Activated T-cell treated with anti-CD3 and anti-CD28 coated beads for 4 hours (primary cell): ENCODE measurements at places on chromosomes 3 and 15.

DNA sequence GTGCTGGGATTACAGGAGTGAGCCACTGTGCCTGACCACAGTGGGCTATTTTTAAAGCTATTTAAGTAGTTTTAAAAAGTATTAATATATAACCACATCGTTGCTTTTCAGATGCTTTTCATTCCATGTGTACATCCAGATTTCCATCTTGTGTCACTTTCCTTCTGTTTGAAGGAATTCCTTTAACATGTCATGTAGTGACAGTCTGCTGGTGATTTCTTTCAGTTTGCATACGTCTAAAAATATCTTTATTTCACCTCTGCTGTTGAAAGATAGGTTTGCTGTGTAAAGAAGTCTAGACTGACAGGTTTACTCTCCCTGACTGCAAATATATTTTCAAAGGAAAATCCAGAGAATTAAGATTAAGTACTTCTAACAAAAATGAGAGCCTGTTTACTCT lies 12.2 kb downstream of the FAM240A start:
- no peak for DNase-seq

GRCh38 chr3:31772272-31772671 lies 208.8 kb downstream of the OSBPL10 start:
- DNase-seq, result no peak

DNA sequence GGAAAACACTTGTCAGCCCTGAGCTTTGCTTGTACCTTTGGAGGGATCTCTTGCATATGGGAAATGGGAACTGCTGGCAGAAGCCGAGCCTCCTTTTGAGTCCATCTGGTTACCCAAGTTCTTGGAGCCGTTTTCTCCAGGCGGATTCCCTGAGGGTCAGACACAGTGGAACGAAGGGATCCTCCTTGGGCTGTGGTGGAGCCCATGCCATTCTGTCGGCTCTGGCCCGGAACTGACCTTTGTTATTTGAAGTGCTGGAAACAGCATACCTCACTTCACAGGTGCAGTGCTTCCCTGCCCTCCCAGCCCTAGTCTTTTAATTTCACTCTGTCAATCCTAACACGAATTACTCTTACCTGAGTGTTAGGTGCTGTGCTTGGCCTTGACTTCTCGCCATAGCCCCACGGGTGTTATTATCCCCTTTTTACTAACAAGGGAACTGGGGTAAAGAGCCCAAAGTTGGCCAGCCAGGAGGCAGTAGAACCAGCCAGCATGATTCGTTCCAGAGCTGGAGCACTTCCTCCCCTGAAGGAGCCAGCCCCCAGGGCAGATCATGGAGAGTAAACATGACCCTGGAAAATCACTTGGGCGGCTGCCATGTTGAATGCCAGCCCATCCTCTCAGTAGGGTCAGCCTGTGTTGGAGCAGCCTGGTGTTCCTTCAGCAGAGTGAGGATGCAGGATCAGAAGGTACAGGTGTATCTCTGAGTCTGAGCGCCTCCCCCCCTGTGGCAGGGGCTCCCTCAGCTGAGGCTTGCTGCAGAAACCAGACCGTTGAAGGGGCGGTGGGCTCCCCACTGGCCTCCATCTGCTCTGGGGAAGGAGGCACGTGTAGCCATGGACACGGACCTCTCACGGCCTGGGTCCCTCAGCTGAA lies 143.2 kb downstream of the DNAJB8 start:
- no peak for DNase-seq

DNA sequence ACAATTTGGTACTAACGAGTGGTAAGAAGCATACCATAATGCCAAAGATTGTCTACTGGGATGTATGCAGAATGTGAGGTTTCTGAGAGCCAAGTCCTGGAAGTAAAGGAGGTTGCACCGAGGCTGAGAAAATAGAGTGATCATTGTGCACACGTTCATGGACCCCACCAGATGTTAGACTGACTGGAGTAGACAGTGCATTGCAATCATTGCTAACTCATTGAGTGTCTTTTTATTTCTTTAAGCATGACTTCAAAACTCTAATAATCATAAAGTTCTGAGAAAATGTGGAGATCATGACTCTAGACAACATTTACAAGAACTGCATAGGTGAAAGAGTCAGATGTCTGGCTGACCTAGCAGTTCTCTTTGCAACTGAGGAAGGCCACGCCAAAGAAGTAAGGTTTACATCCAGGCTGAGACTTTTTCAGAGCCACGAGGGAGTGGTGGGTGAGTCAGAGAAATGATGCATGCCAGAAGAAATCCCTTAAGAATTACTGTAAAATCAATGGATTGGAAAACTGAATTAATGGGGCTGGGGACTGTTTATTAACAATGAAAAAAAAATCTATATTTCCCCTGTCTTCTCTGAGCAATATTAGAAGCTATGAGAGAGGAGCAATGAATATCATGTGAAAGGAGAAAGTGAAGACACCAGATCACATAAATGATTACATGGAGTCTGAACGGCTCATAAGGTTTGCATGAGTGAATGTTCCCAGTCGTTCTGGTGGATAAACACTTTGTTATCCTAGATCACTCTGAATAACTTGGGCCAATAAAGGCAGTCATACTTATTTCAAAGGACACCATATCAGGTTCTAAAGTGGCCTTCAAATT lies 76.0 kb upstream of the SLC25A26 start:
- DNase-seq, result no peak

DNA sequence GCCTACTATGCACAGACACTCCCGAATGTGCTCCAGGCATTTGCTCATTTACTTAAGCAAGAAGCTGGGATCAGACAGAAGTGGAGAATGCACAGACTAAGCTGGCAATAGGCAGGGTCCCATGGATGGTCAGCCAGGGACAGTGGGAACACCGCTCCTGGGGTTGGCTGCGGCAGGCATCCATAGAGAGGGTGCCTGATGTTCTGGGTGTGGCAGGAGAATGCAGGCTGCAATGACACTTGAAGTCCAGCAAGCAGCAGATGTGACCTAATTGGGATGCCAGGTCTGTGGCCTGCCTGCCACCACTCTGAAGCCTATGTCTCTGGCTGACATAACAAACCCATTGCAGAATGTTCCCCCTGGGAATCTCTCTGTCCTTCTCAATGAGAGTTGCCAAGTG lies 40.2 kb upstream of the SLC6A11 start:
- no peak for DNase-seq

DNA sequence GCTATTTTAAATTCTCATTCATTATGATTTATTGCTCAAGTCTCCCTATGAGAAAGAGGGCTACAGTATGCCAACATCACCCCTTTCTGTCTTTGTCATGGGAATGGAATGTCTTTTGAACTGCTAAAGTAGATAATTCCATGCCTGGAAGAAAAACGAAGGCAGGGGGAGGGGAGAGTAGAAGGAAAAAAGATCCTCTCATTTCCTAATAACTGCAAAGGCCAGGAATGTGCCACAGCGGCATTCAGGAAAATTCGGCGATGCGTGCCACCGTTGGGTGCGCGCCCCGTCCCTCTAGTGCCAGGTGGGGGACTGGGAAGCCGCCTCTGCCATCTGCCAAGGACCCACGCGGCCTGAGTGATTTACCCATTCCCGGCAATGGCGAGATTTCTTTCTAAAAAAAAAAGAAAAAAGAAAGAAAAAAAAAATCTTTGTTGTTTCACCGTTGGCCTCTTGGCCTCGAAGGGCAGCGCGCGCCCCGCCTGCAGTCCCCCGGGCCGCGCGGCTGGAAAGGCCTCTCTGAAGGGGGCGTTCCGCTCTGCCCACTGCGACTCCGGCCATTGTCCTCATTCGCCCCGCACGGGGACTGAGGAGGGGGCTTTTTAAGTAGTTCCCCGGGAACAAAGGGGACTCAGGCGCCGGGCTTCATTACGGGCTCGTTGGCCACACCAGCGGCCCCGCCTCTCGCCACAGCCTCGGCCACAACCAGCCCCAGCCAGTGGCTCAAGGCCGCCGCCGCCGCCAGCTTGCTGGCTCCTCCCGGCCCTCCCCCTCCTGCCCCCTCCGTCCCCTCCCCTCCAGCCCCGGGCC lies 54.5 kb downstream of the CPN2 start:
- DNase-seq, result no peak

GRCh38 chr3:161510510-161511260 lies 14.1 kb downstream of the OTOL1 start:
- no peak for DNase-seq

- DNase-seq, result no peak
Observed at GRCh38 chr15:80876348-80876674, 97.1 kb downstream of the CEMIP start.

DNA sequence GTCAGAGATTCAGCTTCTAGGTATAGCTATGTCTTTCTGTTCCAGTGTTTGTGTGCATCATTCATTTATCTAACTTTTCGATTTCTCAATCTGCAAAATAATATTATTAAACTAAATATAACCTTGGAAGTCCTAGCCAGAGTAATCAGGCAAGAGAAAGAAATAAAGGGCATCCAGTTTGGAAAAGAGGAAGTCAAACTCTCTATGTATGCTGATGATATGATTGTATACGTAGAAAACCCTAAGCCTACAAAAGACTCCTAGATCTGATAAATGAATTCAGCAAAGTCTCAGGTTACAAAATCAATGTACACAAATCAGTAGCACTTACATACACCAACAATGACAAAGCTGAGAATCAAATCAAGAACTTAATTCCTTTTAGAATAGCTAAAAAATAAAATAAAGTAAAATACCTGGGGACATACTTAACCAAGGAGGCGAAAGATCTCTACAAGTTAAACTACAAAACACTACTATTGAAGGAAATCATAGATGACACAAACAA lies 718.2 kb downstream of the NTRK3 start:
- no peak for DNase-seq

DNA sequence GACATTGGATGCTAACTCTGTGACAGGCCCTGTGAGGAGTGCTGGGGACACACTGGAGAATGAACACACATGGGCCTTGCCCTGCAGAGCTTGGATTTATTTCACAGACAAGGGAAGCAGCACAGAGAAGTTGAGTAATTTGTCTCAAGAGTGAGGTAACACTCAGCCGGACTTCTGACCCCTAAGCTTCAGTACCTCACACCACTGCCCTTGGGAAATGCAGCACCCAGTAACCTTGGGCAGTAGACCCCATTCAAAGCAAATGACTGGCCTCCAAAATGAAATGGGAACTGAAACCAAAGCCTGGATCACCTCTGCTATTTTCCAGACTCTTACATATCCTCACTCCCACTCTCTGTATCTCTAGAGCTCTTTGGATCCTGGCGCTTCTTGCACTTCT lies 37.3 kb downstream of the RFT1 start:
- no peak for DNase-seq

DNA sequence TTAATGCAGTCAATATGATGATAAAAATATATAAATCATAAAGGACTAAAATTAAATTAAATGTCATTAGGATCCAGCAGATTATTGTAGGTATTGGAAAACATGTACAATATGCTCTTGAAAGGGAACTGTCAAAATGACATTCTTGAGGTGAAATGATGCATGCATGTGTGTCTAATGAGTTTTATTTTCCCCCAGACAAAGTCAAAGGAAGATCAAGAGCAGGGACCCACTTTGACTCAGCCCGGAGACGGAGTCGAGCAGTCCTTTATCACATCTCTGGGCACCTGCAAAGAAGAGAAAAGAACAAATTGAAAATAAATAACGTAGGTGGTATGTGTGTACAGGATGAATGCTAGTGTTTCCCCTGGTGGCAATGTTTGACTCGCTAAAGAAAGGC lies 194.1 kb downstream of the KCNH8 start:
- DNase-seq, result no peak

- DNase-seq, result no peak
Observed at GRCh38 chr3:127112796-127113570, 79.9 kb upstream of the PRR23E start.

DNA sequence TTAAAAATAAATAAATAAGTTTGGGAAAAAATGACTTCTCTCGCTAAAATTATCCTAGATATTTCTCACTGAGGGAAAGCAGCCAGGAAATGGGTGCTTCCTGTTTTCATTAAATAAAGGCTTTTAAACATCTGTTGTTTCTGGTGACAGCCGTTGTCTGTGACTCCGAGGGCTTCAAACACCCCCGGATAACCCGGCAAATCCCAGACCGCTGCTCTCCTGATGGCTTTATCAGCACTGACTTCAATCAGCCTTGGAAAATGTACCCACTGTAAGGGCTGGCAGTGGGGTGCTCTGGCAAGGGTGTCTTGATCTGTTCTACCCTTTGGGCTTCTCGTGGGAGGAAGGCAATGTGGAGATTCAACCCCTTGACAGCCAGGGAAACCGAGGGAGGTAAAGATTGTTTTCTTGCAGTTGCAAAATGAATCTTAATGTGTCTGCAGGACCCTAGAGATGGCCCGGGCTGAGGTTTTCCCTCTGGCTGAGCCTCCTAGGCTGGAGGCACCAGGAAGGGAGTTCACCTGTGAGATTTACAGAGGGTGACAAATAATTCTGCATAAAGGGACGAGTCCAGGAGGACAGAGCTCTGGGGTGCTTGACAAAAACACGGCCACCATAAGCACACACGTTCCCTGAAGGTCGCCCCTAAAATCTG lies 33.6 kb upstream of the SEC13 start:
- DNase-seq, result no peak

DNA sequence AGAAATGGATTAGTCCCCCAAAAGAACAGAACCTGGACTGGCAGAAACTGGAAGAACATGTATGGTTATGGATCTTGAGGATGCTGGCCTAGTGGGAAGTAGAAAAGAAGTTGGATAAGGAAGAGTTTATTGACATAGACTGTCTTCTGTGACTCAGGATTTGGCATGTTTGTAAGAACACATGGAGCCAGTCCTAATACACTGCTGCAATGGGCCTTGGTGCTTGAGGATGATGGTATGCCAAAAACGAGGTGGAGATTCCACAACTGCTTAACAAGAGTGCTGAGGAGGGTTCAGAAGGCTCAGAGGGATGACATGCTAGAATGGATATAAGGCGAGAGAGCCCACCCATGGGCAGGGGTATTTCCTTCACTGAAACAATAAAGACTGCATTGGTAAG lies 22.4 kb downstream of the LZTFL1 start:
- no peak for DNase-seq

GRCh38 chr15:76994001-76994400 lies 925 bp upstream of the PSTPIP1 start:
- peak; percentile 37 for DNase-seq

- DNase-seq, result no peak
Observed at GRCh38 chr3:195010551-195011100, 260.3 kb downstream of the XXYLT1 start.

- no peak for DNase-seq
Observed at GRCh38 chr15:46681901-46682300, 1035.4 kb upstream of the SEMA6D start.

- no peak for DNase-seq
Observed at GRCh38 chr3:79947469-79947868, 179.7 kb upstream of the ROBO1 start.

DNA sequence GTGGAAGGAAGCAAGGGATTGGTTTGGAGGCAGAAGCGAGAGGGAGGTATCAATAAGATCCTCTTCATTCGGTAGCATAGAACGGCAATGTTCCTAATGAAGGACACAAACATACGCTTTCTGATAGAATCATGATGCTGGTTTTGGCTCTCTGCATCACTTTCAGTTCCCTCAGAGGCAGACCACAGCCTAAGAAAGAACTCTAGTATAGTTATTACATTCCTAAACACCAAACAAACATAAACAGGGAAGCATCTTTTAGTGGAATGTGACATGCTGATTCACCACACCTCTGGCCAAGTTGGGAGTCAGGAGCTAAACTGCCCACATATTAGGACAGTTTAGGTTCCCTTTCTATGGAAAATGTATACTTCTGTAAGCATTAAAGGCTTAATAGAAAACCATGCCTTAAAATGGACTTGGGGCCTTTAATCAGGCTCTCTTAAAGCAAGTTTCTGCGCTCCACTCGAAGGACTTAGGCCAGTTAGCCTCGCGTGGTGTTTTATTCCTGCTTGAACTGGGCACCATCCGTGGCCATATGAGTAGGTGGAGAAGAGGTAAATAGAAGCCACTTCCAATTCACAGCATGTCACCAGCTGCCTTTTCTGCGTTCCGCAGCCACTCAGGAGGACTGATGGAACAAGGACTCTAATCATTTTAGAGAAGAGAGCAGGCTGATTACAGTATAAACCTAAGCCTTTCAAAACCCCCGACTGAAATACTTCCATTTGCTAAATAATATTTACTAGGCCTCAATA lies 53.7 kb downstream of the CD47 start:
- DNase-seq, result no peak
